ENCODE measurements at places on chromosomes 2 and 18. TPM values are rescaled to one million over a fixed set of nuclear protein-coding genes. Genes with fewer than 3 reads are reported as not detected.

GRCh38 chr2:182630207-182630606 lies 85.8 kb upstream of the DNAJC10 start:
- no peak for DNase-seq

- DNase-seq, result no peak
Measured at GRCh38 chr2:129224486-129224885, 755.0 kb upstream of the RAB6C start.

DNA sequence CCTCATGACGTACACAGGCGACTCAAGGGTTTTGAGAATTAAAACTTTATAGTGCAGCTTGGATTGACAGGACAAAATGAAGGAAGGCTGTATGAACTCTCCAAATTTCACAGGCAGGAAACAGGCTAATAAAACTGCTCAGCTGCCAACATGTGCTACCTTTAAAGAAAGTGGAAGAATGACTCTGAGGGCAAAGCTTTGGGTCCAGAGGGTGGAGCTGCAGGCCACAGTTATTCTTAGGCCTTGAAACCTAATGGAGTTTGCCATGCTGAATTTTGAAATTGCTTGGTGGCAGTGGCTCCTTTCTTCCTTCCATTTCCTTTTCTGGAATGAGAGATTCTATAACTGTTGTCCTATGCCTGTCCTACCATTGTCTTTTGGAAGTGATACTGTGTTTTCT lies 34.8 kb downstream of the HAT1 start:
- DNase-seq, result peak; percentile 11

GRCh38 chr2:43507137-43507536 lies 88.7 kb downstream of the THADA start:
- DNase-seq, result no peak

Gene PAIP2B
- 2.3 TPM for total RNA-seq

Gene NCK2
- total RNA-seq, result 84.7 TPM

Gene LOXHD1
- total RNA-seq, result 0.07 TPM
